ENCODE measurements at places on chromosomes 4 and X.

DNA sequence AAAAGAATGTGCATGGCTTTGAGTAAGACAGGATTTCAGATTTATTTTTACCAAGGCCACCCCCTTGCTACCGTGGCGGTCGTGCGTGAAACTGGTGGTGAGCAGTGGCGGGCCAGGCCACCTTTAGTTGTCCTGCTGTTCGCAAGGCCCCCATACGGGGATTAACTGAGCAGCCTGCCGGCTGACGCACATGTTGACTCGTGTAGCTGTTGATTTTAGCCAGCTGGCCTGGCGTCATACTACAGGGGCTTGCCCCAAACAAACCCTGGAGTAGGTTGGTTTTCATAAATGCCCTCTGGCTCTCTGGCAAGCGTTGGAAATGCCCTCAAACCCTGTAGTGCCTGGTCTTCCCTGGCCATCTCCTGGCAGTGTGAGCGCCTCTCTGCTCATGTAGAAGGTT, 28.4 kb downstream of the WFS1 start:
- DNase-seq, result no peak

GRCh38 chrX:38796946-38797345, 4.3 kb upstream of the MID1IP1 start:
- no peak for DNase-seq

GRCh38 chrX:109352066-109352588, 129.8 kb downstream of the GUCY2F start:
- no peak for DNase-seq

DNA sequence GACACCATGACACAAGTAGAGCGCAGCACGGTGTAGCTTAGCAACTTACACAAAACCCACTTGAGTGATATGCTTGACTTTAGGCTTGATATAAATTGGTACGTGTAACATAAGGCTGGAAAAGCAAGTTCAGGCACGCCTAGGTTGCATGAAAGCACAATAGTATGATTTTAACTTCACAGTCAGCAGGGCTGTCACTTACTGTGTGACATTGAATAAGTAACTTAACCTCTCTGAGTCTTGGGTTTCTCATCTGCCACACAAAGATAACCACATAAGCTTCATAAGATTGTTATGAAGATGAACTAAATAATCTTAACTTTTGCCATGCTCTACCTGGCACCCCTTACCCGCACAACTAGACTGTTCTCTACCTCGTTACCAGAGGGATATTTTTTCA, 9.5 kb downstream of the SRD5A3 start:
- no peak for DNase-seq

DNA sequence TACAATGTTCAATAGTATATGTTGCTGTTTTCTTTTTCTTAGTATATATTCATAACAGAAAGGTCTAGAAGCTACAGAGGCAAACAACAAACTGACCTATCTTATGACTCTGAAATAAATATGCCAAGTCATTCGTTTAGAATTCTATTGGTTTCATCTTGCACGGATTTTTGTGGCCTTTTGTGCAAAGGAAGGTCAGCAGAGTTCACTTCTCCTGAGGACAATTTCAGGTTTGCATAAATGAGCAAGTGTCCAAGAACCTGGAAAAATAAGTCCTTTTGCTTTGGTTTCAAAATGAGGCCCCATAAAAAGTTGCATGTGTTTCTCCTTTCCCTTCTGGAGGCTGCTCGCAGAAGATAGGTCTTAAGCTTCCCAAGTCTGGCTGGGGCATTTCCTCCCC, 156.9 kb downstream of the APBB2 start:
- no peak for DNase-seq

DNA sequence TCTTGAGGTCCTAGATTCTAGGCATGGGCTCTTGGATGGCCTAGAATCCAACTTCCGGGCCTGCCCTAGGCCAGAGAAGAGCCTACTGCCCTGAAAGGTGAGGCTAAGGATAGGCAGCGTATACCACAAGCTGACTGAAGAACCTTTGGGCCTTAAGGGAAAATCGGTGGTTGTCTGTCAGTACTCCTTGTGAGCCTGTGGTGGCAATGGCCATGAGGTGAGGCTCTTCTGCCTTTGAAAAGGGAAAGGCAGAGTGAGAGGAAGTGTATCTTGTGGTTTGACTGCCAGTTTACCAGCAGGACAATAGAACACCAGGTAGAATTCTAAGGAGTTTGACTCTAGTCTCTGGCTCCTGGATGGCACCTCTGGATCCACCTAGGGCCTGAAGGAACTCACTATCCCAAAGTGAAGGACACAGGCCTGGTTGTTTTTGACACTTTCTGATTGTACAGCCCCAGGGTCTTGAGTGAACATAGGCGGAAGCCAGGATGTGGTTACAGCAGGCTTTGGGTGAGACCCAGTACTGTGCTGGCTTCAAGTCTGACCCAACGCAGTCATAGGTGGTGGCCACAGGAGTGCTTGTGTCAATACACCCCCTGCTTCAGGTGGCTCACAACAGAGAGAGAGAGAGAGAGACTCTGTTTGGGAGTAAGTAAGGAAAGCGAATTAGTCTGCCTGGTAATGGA, 20.9 kb downstream of the ITIH6 start:
- DNase-seq, result no peak

DNA sequence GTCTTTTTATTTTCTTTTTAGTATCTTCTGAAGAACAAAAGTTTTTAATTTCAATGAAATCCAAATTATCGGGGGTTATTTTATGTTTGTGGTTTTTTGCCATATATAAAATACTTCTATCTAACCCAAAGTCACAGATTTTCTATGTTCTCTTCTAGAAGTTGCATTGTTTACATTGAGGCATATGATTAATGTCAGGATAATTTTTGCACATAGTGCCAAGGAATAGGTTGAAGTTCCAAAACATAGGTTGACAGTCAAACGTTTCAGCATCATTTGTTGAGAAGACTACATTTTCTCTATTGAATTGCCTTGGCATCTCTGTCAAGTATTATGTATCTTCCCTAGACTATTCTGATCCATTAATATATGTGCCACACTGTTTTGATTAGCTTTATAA, 64.5 kb downstream of the ANKRD17 start:
- no peak for DNase-seq

All from stimulated activated CD4-positive, alpha-beta T cell treated with anti-CD3 and anti-CD28 coated beads, Interleukin-2, amount 100 ng/mL, for 24 hours (primary cell).